ENCODE measurements at places on chromosomes 16 and 17. TPM values are rescaled to one million over a fixed set of nuclear protein-coding genes. Genes with fewer than 3 reads are reported as not detected.

The TEX19 gene
- total RNA-seq = not detected

DNA sequence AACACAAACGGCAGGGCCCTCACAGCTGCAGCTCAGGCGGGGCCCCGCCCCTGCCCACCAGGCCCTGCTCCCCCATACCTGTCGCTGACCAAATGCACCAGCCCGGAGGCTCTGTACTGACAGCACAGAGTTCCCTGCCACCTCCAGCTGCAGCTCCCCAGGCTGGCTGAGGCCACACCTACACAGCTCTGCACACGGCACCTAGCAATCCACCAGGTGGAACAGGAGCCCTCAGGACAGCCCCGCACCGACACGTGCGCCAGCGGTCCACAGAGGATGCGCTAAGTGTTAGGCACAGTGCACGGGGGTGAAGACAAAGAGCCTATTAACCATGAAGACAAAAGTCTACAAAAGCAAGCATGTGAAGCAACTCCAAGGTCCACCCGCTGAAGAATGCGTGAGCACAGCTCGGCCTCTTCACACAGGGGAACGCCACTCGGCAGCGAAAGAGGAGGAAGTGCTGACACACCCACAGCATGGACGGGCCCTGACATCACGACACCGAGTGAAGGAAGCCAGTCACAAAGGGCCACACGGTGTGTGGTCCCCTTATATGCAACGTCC lies 5.4 kb downstream of the ZCCHC14 start:
- H3K4me3 ChIP-seq = no peak overlapping the region
- H3K4me1 ChIP-seq = peaks cover 40% of the 10 kb centered on the region
- H3K27ac ChIP-seq = peak overlapping the region; percentile 32
- H3K36me3 ChIP-seq = no peaks in the 10 kb centered on the region
- DNase-seq = no peak

The PSMB3 gene
- total RNA-seq = 189 TPM

- peaks cover 21% of the 10 kb centered on the region for H3K4me1 ChIP-seq
- no peak overlapping the region for H3K4me3 ChIP-seq
- H3K27ac ChIP-seq = peak overlapping the region; percentile 74
- H3K27me3 ChIP-seq = no peaks in the 10 kb centered on the region
- DNase-seq = no peak
- H3K36me3 ChIP-seq = peaks cover 21% of the 10 kb centered on the region
Measured at GRCh38 chr16:23072769-23073549, 76.3 kb downstream of the USP31 start.

The TEKT1 gene
- not detected for total RNA-seq

The LPO gene
- not detected for total RNA-seq

The TNFRSF17 gene
- not detected for total RNA-seq

GRCh38 chr16:82229800-82230619 lies 60.0 kb upstream of the MPHOSPH6 start:
- no peaks in the 10 kb centered on the region for H3K27me3 ChIP-seq
- H3K4me1 ChIP-seq = no peaks in the 10 kb centered on the region
- no peak overlapping the region for H3K27ac ChIP-seq
- no peak overlapping the region for H3K4me3 ChIP-seq

DNA sequence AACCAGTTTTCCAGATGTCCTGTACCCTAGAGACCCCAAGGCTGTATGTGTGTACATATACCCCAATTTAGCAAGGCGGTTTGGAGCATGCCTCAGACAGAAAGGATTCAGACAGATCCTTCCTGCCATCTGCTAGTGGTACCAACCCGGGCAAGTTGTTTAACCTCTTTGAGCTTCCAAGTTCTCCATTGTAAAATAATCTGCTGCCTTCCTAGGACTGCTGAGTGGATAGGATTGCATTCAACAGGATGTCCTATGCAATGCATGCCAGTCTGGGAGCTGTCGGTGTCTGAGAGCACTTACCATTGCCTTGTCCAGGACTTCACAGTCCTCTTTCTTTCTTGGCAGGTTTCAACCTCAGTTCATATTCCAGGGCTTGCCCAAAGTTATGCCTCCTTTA lies 1.9 kb downstream of the CDH13 start:
- peak overlapping the region; percentile 94 for H3K27ac ChIP-seq
- H3K4me1 ChIP-seq = peaks cover 5% of the 10 kb centered on the region
- H3K27me3 ChIP-seq = no peaks in the 10 kb centered on the region
- peak overlapping the region; percentile 69 for H3K4me3 ChIP-seq

- H3K36me3 ChIP-seq = no peaks in the 10 kb centered on the region
- no peak for DNase-seq
- H3K4me3 ChIP-seq = peak overlapping the region; percentile 4
- H3K27ac ChIP-seq = no peak overlapping the region
- peaks cover 13% of the 10 kb centered on the region for H3K4me1 ChIP-seq
Measured at GRCh38 chr17:1908699-1909309, 79.0 kb downstream of the RPA1 start.

DNA sequence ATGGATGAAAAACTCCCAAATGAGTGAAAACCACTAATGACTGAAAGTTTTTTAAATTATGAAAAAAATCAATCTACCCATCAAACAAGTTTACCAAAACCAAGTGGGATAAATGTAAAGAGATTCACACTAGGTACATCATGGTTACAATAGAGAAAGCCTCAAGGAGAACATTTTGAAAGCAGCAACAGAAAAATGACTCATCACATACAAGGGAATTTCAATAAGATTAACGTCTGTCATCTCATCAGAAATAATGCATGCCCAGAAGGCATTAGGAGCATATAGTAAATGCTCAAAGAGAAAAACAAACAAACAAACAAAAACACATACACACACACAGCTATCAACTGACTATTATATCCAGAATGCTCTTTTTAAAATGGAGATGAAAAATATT lies 261.8 kb upstream of the KIF2B start:
- H3K36me3 ChIP-seq = no peaks in the 10 kb centered on the region
- no peak overlapping the region for H3K27ac ChIP-seq
- H3K4me1 ChIP-seq = no peaks in the 10 kb centered on the region
- DNase-seq = no peak

DNA sequence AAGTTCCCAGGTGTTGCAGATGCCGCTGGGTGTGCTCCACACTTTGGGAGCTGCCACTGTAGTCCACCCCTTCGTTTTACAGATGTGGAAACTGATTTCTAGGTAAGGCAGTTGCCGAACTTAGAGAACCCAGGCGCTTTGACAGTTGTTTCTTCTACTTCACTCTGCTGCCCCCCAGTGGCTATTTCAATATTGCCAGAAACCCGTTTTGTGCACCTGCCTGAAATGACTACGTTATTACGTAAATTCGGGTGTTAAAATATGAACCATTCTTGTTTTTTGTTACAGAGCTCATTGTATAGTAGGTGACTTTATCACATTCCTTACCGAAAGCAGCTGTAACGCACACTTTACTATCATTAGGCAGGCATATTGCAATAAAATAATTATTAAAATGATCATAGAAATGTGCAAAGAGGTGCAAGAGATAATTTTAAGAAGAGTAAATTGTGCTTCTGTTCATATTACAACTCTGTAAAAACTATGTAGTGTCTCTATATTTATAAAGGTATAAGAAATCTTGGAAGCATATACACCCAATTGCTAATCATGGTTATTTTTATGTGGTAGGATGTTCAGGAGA lies 44.9 kb downstream of the OTOA start:
- no peak overlapping the region for H3K27ac ChIP-seq
- peak; percentile 85 for DNase-seq
- H3K27me3 ChIP-seq = peaks cover 4% of the 10 kb centered on the region
- H3K4me1 ChIP-seq = no peaks in the 10 kb centered on the region

The STAC2 gene
- total RNA-seq = 7.9 TPM

The CMTM2 gene
- not detected for total RNA-seq

- H3K4me3 ChIP-seq = no peak overlapping the region
- no peaks in the 10 kb centered on the region for H3K36me3 ChIP-seq
- H3K27me3 ChIP-seq = no peaks in the 10 kb centered on the region
- H3K4me1 ChIP-seq = peaks cover 7% of the 10 kb centered on the region
- DNase-seq = peak; percentile 85
Measured at GRCh38 chr16:49700251-49701064, 155.5 kb downstream of the ZNF423 start.

DNA sequence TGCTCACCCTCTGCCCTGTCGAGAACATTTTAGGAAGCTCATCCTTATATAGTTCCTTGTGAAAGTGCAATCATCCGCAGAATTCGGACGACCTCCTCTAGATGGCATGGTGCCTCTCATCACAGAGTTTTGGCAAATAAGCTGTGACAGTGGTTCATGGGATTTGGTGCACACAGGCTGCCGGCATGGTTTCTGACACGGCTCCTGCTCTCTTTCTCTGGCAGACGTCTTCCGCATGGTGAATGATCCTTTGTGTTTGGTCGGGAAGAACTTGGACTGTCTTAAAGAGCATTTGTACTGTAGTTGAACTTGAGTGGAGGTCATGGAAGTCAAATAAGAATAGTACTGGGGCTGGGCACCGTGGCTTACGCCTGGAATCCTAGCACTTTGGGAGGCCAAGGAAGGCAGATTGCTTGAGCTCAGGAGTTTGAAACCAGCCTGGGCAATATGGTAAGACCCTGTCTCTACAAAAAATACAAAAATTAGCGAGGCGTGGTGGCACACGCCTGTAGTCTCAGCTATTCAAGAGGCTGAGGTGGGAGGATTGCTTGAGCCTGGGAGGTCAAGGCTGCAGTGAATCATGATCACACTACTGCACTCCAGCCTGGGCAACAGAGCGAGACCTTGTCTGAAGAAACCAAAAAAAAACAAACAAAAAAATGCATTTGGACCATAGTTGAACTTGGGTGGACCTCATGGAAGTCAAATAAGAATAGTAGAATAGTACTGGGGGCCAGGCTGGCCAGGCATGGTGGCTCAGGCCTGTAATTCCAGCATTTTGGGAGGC lies 34.7 kb upstream of the NAT9 start:
- H3K4me1 ChIP-seq = no peaks in the 10 kb centered on the region
- H3K27me3 ChIP-seq = no peaks in the 10 kb centered on the region
- H3K36me3 ChIP-seq = no peaks in the 10 kb centered on the region
- DNase-seq = no peak
- H3K27ac ChIP-seq = no peak overlapping the region
- no peak overlapping the region for H3K4me3 ChIP-seq

GRCh38 chr16:9035996-9036395 lies 55.4 kb upstream of the HAPSTR1 start:
- H3K27ac ChIP-seq = no peak overlapping the region
- H3K27me3 ChIP-seq = no peaks in the 10 kb centered on the region
- H3K4me3 ChIP-seq = no peak overlapping the region
- H3K36me3 ChIP-seq = no peaks in the 10 kb centered on the region
- no peaks in the 10 kb centered on the region for H3K4me1 ChIP-seq

DNA sequence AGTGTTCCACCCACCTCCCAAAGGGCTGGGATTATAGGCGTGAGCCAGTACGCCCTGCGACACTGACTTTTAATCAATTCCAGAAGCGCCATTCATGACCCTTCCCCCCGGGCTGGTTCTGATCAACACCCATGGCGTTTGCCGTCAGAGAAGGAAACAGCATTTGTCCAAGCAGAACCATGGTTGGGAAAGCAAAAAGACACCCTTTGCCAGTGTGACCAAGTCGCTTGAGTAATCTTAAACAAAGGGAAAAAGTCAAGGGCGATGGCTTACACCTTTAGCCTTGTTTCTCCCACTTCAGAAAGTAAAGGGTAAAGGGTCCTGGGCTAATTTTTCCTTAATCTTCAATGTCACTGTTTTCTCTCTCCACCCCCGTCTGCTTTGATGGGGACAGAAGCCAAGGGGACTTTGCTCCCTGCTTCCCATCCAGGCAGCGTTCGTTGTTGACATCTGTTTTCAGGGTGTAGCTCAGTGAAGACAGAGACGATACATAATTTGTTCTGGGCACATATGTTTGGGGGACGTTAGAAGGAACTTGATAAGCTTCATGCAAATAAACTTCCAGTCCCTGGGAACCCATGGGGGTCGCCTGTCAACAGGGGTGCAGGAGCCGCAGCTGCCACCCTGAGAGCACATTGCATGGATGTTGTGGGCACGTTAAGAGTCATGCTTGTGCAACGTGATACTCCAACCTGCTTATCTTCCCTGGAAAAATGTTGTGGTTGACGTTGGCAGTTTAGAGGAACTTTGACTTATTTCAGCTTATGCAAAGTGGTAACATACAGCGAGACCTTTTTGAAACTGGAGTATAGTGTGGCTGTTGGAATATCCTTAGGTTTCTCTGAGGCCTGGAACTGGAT lies 50.6 kb upstream of the TANGO6 start:
- H3K4me1 ChIP-seq = no peaks in the 10 kb centered on the region
- H3K4me3 ChIP-seq = no peak overlapping the region
- no peak for DNase-seq
- H3K27ac ChIP-seq = no peak overlapping the region
- H3K36me3 ChIP-seq = no peaks in the 10 kb centered on the region

The OTOP2 gene
- total RNA-seq = not detected

DNA sequence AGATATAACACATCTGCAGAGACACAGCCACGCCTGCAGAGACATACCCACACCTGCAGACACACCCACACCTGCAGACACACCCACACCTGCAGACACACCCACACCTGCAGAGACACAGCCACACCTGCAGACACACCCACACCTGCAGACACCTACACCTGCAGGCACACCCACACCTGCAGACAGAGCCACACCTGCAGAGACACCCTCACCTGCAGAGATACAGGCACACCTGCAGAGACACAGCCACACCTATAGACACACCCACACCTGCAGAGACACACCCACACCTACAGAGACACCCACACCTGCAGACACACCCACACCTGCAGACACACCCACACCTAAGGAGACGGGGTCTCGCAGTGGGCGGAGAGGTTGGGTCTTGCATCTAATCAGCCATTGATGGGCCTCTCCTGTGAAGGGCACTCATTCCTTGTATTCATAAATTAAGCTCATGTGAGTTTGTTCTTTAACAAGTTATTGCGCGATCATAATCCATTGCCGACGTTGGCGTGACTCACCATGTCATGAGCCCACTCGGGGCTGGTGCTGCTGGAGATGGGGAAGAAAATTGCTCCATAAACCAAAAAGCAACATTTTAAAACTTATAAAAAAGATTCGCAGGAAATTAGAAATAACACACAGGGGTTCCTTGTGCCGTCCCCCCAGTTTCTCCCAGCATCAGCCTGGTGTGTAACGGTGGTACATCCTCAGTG lies 28.9 kb upstream of the CDH15 start:
- H3K27ac ChIP-seq = no peak overlapping the region
- DNase-seq = no peak
- peaks cover 68% of the 10 kb centered on the region for H3K36me3 ChIP-seq

DNA sequence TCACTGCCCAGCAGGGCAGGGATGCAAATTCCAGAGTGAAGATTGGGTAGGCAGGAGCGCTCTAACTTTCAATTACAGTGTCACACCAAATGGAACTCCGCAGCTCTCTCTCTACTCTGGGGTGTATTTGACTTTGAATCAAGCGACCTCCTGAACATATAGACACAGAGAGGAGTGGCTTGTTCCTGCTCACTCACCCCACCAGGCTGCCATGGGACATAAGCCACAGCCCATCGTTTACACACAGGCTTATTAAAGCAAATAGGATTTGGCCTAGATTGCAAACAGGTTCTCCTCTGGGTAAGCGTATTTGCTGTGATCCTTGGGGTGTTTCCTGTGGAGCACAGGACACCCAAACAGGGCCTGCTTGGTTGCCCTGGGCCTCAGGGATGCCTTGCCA lies 281.6 kb upstream of the CCL2 start:
- H3K27me3 ChIP-seq = no peaks in the 10 kb centered on the region
- no peaks in the 10 kb centered on the region for H3K36me3 ChIP-seq
- H3K27ac ChIP-seq = no peak overlapping the region
- H3K4me3 ChIP-seq = no peak overlapping the region
- DNase-seq = no peak

The HBM gene
- not detected for total RNA-seq

The PYDC1 gene
- not detected for total RNA-seq
